GM23338 (cell line): ENCODE measurements at places on chromosomes 13 and 19.

- no peak for DNase-seq
These were observed 10.1 kb downstream of the PGPEP1 start for GRCh38 chr19:18350490-18350889.

DNA sequence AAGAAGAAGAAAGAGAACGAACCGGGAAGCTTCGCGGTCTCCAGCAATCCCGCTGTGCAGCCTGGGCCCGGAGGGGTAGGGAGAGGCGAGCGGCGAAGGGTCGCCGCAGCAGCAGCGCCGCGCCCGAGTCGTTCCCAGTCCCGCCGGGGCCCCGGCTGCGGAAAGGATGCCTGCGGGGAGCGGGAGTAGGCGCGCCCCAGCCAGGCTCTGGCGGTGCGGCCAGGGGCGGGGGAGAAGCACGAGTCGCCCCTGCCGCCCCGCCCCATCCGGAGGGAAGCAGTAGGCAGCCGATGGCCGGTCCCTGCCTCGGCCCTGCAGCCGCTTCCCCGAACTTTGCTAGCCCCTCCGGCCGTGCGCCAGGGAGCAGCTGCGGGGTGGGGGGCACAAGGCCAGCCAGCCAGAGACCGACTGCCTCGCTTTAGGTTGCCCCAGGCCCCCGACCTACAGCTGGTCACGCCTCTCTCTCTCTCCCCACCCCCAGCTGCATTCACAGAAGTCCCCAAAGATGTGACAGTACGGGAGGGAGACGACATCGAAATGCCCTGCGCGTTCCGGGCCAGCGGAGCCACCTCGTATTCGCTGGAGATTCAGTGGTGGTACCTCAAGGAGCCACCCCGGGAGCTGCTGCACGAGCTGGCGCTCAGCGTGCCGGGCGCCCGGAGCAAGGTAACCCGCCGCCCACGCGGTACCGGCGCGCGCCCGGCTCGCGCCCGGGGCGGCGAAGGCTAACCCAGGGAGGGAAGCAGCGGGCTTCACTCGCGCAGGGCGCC lies 1.1 kb downstream of the VSTM2B start:
- peak; percentile 57 for DNase-seq

- DNase-seq: peak; percentile 89
These were observed 34.9 kb upstream of the NEK3 start for GRCh38 chr13:52194184-52194868.

DNA sequence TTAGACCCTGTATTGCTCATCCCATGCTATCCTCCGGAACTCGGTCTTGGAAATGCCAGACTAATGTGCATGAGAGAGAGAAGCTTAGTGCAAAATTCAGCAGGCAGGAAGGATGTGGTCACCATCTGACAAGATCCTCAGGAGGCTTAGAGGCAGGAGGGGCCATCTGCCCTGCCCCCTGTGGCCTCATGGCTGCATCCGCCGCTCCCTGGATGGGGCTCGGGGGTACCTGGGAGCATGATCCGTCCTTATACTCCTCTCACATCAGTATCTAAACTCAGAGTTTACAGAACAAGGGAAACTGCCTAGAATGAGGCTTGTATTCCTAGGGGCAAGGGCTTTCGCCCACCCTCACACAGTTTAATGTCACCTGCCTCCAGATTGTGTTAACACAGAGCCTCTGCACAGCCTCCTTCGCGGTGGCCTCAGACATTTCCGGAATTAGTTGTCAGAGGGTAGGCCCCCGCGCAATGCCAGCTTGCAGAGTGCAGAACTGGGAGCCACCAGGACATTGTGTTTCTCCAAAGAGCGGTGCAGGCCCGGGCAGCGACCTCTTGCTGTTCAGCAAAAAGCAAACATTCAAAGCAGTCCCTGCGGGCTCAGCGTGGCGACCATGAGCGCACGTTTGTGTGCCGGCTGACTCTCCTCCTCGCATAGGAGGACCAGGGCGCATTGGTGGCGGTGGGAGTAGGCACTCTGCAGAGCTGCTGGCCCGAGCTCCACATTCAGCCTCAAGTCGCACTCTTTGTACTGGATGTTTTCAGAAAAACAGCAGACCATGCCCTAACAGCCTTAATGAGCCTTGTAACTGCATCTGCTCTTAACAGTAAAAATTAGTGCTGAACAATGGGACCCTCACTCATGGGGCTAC lies 39.1 kb downstream of the GPR12 start:
- no peak for DNase-seq

DNA sequence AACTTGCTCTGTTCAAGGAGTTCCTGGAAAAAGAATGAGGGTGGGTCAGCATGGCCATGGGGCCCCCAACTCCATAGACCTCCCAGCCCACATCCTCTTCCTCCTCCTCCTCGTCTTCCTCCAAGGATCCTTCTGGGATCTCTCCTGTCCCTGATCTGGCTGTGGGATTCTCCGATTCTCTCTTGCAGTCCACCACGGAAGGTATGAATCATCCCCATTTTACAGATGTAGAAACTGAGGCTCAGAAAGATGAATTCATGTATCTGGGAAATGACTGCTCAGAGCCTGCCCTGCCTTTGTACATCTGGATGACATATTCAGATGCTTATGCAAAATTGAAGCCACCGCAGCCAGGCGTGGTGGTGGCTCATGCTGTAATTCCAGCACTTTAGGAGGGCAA lies 2.2 kb upstream of the KANK2 start:
- DNase-seq: no peak

- DNase-seq: peak; percentile 84
These were observed at the start of gene IFI30 for GRCh38 chr19:18173572-18174288. Gene IFI30 (plus strand): TSS chr19:18173813. CDS start chr19:18173842, 29 bp downstream.

DNA sequence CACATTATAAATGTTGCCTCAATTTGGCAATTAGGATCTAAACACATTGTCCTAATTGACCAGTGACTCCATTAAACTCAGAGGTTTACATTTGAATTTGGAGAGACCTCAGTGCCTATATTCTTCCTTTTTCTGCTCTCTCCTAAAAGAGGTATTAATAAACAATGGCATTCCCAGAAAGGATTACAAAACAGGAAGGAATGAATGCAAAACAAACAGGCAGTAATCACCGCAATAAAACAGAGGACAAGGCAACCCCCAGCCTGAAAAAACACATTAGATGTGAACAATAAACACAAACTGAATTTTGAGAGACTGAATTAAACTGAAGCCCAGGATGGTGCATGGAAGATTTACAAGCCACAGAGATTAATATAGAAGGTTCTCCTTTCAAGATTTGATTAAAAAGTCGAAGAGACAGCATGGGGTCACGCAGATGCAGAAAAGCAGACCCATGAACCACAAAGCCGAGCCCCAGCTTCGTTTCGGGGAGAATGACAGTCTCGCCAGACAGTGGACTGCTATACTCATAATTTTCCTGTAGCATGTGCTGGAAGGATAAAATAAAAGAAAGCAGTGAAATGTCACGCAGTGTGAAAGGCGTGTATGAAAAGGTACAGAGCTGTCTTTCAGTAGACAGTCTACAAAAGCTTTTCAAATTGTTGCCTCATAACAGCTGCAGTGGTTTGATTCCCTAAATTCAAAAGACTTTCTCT lies 503.0 kb downstream of the LIG4 start:
- no peak for DNase-seq

- peak; percentile 14 for DNase-seq
These were observed 220.9 kb downstream of the FOXO1 start for GRCh38 chr13:40445557-40445990.

GRCh38 chr13:106052200-106052767 lies 483.2 kb downstream of the EFNB2 start:
- DNase-seq: peak; percentile 3

GRCh38 chr13:75505327-75505726 lies 23.4 kb upstream of the TBC1D4 start:
- DNase-seq: no peak
